Omental fat pad (tissue), 4 donors: ENCODE measurements at places on chromosomes 6 and 20.

DNA sequence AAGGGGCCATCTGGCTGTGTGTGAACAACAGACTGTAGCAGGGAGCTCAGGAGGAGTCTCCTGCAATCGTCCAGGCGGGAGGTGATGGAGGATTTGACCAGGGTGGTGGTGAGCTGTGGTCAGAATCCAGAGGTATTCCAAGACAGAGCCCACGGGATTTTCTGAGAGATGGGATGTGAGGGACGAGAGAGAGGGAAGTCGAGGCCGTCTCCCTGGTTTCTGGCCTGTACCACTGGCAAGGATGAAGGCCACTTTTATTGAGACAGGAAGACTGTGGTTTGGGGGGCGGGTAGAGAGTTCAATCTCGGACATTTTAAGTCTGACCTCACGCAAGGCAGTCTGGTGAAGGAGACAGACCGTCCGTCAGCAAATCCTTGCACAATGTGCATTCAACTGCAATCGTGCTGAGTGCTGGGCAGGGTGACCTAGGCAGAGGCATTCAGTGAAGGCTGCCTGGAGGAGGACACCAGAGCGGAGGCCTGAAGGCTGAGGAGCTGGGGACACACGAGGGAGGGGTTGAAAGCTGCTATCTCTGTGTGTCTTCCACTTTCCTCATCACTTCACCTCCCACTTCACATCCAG lies 53.9 kb downstream of the PREX1 start:
- DNase-seq = no peak

GRCh38 chr6:113762641-113763040 lies 94.5 kb upstream of the MARCKS start:
- no peak for DNase-seq

DNA sequence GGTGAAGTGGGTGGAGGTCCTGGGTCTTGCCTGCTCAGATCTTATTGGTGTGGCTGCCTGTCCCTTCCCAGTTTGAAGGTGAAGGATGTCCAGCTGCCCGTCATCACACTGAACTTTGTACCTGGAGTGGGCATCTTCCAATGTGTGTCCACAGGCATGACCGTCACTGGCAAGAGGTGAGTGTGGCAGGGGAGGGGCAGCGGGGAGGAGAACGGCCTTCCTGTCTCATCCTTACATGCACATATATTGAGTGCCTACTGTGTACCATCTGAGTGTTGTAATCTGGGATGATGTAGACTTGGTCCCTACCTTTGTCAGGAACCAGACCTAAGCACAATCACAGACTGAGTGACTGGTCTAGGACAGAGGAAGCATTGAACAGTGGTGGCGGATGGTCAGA lies 2.7 kb downstream of the BPIFB6 start:
- no peak for DNase-seq

- DNase-seq = no peak
Observed at GRCh38 chr20:23937303-23938117, 51.1 kb downstream of the GGTLC1 start.

DNA sequence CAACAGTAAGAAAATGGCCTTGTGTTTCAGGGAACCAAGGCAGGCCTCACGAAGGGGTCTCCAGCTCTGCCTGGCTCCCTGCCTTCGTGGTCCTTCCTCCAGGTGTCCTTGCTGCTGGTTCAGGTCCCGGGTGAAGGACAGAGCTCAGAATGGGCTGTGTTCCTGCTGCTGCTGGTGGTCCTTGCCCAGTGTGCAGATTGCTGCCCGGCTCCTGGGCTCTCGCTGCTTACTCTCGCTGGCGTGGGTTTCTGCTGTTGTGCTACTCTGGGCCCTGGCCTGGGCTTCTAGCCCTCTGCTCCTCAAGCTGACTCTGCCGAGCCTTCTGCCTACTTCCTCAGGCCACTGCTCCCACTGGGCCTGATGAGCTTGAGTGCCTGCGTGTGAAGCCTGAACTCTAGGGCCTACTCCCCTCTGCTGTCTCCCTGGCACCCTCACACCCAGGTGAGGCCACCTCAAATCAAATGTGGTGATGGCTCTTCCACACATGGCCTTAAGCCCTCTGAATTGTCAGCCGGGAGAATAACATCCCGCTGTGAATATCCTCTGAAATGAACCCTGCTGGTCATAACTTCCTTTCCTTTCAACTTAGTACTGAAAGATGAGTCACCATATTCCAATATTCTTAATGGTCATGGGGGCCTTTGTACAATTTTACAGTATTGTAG lies 171.6 kb downstream of the FOXC1 start:
- no peak for DNase-seq

DNA sequence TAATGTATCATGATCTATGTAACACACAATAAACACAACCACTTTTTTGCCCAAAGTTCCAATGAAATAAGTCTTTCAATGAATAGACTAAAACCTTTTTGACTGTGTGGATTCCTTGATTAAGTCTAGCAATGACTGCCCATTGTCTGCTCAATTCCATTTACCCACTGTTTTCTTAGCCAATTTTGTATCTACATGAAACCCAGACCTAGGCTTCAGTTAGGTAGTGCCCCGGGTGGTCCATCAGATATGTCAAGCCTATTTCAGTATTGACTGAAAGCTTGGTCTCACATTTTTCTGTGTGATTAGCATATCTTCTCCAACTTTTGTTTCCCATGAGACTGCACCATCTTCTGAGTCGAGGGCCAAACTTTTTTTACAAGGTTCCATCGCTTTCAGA lies 615.0 kb downstream of the C6orf118 start:
- no peak for DNase-seq

- DNase-seq = no peak
Observed at GRCh38 chr20:36827541-36828279, 48.2 kb upstream of the TLDC2 start.

GRCh38 chr20:9306521-9306920 lies 207.9 kb upstream of the LAMP5 start:
- no peak for DNase-seq
